ENCODE measurements at places on chromosomes 3 and 15.

DNA sequence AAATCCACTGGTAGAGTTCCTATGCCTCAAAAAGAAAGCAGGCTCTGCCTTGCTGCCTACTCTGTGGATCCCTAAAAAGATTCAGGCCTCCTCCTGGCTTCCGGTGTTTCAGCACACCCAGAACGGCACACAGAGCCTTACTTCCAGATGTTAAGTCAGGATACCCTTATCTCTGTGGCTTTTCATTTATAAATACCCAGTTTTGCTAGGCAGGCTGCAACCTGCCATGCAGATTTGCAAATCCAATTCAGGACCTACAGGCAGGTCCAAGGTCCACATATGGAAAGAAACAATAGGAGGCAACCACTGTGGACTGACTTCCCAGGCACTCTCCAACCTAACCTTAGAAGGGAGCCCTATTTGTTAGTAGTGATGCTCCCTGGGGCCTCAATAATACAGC is 30.7 kb downstream of the EFL1 start:
- no peak for DNase-seq

DNA sequence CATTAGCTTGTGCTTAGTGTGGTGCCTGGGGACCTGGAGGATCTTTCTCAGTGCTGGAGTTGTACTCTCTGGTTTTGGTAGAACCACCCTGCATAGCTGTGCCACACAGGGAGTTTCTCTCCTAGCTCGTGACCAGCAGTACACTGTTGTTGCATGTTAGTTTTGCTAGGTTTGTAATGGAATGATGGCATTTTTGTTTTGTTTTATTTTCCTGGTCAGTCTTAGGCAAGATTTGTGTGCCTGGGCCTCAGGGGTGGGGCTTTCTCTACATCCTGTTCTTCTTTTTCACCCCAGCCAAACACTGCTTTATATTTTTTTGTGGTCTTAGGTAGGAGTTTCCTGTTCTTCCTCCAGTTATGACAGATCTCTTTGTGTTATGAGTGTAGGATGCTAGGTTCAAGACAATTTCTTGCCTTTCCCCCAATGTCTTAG is 534.5 kb upstream of the KCNMB2 start:
- no peak for DNase-seq

DNA sequence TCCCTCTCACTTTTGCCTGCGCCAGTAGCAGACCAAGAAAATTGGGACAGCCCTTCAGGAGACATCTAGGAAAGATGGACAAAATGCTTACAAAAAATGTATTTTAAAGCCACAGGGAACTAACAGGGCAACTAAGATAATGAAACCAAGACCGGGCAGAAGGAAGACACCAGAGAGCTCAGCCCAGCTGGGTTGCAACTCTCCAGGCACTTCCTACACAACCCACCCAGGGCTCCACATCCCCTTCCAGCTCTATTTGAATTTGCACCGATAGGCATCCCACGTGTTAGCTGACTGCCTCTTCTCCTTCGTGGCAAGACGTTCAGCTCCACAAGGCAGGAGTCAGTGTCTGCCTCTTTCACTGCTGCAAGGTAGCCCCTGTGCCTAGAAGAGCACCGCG is 6.6 kb upstream of the ATP10A start:
- DNase-seq, result no peak

- DNase-seq, result no peak
Observed at GRCh38 chr15:43799209-43799944, 643 bp downstream of the SERINC4 start.

DNA sequence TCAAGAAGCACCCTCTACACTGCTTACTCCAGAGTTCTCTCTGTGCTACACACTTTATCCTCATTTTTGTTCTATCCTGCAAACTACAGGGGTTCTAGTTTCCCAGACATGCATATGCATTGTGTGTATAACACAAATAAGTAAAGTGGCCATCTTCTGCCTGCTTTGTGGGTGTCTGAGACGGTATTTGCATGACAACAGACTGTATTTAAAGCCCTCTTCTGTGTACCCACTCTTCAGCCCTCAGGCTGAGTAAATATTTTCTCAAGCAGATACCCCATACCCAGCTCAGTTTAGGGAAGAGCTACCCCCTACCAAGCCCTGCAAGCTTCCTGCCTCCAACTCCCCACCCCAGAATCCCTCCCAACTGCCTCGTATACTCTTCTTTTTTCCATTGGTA is 31.7 kb downstream of the SYNPR start:
- no peak for DNase-seq

GRCh38 chr3:85781806-85782205 is 823.0 kb downstream of the CADM2 start:
- no peak for DNase-seq

DNA sequence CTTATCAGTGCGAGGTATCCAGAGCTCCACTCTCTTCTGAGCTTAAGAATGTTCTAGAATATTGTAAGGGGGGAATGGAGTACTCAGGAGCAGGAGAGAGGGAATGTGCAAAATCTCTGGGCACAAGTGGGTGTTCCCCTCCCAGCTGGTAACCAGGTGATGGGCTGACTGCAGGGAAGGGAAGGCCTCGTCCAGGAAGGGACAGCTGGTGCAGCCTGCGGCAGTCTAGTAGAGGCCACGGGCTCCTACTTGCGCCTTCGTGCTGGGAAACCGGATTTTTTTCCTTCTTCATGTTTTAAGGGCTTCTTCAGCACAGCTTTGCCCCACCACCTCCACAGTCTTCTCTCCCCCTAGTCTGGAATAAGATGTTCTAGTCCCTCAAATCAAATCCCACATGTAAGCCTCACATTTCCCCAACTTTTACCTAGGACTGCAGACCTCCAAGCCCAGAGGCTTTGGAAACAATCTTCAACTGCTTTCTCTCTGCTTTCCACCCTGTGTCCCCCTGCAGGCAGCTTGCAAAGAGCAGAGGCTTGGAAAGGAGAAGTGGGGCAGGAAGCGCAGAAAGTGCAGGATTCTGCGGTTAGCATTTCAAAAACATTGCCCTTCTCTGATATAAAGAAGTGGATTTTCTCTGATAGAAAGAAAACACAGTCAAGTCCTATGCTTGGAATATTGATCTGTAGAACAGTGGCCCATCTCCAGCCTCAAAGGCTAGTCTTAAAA is 11.9 kb upstream of the CGNL1 start:
- DNase-seq, result no peak

DNA sequence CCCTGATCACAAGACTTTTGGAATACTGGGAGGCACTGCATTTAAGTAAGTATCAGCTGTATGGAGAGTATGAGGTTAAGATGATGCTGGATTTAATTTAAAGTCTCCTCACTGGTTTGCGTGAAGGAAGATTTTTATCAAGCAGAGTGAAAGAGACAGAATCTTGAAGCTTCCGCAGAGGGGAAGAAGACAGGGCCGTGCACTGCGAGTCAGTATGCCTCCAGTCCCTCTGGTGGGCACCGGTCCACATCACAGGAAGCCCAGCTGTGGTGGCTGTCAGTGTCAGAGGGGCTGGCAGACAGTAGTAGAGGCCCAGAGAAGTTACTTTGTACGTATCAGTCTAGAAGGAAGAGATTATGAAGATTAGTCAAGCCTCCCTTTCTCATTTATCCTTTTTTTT is 379.0 kb upstream of the TPRG1 start:
- no peak for DNase-seq

- no peak for DNase-seq
Observed at GRCh38 chr3:42706721-42707619, 4.4 kb upstream of the HHATL start.

GRCh38 chr3:172856795-172857742 is 106.5 kb downstream of the ECT2 start:
- no peak for DNase-seq

DNA sequence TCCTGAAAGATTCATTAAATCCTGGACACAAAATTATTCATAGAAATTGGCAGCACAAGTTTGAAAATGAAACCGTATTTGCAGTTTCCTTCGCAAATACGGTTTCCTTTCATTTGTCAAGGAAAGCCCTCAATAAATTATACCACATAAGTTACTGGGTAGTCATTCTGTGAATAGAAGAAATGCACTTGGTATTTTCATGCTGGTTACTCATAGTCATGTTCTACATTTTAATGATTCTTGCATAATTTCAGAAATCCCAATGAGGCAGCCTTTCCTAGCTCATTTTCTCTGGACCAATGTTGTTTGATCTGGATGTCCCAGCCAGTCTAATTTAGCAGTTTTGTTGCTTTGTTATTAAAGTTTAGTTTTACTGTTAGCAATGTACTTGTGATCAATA is 43.2 kb downstream of the MINAR1 start:
- DNase-seq, result no peak

- DNase-seq, result no peak
Observed at GRCh38 chr3:38829404-38829803, 13.4 kb upstream of the SCN10A start.

GRCh38 chr3:72031581-72031980 is 246.6 kb upstream of the PROK2 start:
- no peak for DNase-seq

GRCh38 chr3:52055537-52056351 is 627 bp downstream of the DUSP7 start:
- DNase-seq, result peak; percentile 36

GRCh38 chr15:42727750-42728381 is 9.1 kb downstream of the CDAN1 start:
- no peak for DNase-seq

DNA sequence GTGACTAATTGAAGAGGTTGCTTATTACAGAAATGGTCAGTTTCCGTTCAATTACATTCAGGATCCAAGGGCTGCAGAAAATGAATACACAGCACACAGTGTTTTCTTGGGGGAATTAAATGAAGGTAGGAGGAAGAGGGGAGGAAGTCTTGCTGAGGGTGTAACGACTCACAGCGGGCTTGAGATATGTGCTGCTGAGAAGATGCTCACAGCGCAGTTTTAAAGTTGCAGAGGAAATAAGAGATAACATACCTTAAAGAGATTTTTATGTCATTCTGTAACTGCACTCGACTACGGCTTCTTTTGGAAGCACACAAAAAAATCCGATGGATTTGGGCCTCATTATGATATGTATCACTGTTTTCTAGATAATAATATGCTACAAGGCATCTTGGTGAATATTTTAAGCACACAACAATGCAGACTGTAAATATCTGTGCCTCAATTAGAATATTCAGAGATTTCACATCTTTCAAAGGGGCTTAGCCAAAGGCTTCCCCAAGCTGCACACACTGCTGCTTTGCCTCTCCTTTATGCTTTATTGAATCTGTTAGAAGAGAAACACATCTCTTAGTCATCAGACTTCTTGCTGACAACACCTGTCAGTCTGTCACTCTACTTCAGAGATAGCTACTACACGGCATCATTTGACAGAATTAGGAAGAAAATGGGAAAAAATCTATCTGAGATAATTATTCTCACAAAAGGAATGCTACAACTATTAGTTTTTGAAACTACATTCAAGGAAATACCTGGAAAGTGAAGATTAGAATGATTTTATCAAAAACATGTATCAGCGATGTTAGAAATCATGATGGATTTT is 773.2 kb downstream of the OTOL1 start:
- no peak for DNase-seq

DNA sequence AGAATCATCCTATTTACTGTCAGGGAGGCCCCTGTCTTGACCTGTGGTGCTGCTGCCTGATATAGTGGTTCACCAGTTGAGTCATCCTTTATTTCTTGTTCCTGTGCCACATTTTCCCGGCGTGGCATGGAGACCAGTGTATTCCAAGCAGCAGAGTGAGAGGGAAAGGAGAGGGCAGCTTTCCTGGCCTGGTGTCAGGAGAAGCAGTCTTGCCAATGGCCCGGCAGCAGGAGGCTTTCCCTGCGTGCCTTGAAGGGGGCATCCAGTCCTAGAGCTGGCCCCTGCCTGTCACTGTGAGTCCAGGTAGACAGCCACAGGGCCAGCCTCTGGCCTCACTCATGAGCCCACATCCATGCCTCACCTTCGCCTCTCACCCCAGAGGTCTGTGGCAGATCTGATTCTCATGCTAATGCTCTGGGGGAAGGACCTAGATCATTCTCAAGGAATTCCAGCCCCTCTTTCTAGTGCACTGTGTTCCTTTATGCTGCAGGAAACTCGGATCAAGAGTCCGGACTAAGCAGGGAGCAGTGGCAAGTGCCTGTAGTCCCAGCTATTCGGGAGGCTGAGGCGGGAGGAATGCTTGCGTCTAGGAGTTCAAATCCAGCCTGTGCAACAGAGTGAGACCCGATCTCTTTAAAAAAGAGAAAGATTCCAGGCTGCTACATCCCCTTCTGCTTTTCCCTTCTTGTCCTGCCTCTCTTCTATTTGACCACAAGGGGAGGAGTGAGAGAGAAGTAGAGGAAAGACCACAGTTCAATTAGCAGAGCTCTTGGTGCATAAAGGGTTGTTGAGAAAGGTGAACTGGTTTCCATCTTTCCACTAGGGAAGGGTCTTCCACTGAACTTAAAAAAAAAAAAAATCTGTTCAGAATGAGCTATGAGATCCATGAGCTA is 66.8 kb upstream of the HACD2 start:
- DNase-seq, result no peak

- no peak for DNase-seq
Observed at GRCh38 chr3:85785766-85786165, 827.0 kb downstream of the CADM2 start.

DNA sequence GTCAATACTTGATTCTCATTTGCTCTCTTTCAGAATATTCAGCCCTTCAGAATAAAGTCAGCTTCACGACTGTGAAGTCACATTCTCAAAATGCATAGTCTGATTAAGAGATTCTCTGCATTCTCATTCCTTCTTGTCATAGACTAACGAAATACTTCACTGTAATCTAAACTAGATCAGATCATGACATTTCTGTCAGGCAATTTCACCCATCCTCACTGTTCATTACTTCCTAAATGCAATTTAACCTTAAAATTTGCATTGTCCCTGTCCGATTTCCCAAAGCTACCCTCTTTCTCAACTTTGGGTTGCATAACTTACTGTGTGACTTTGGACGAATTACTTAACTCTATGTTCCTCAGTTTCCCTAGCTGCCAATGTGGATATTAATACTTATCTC is 6.2 kb downstream of the RPL22L1 start:
- DNase-seq, result no peak

- no peak for DNase-seq
Observed at GRCh38 chr15:58284293-58284692, 146.1 kb downstream of the AQP9 start.

DNA sequence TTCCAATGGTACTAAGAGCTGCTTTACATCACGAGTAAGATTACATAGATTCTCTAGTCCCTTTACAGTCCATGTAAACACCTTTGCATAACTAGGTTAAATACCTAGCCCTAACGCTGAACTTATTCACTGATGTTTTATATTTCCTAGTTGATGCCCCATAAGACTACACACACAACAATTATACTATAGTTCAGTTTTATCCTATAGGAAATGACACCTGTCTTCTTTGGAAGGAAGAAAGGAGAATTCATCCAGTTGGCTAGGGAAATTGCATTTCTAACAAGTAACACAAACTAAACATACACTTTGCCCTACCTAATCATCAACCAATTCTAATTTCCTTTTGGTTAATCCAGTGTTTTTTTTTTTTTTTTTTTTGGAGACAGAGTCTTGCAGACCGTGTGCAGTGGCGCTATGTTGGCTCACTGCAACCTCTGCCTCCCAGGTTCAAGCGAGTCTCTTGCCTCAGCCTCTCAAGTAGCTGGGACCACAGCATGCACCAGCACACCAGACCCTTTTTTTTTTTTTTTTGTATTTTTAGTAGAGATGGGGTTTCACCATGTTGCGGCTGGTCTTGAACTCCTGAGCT is 13.9 kb downstream of the PDE12 start:
- no peak for DNase-seq

Measured in activated gamma-delta T cell (primary cell).